ENCODE measurements at places on chromosomes 5 and 9.

- peak; percentile 77 for DNase-seq
Observed at GRCh38 chr5:66840511-66841013, 244.4 kb downstream of the MAST4 start.

DNA sequence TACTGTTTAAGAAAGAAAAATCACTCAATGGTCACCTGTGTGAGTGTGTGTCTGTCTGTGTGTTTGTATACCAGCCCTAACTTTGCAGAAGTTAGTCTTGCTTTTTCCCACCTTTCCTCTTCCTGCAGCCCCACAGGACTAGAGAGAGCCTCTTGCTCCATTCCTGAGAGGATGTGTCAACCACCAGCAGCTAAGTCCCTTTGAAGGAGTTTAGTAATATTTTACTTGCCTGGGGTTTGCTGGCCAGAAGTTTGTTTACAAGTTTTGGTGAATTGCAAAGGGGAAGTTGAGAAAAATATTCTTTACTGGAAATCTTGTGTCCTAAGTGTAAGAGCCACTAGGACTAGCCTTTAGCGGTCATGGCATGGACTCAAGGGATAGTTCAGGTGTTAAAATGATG lies 316.2 kb downstream of the BRINP1 start:
- no peak for DNase-seq

DNA sequence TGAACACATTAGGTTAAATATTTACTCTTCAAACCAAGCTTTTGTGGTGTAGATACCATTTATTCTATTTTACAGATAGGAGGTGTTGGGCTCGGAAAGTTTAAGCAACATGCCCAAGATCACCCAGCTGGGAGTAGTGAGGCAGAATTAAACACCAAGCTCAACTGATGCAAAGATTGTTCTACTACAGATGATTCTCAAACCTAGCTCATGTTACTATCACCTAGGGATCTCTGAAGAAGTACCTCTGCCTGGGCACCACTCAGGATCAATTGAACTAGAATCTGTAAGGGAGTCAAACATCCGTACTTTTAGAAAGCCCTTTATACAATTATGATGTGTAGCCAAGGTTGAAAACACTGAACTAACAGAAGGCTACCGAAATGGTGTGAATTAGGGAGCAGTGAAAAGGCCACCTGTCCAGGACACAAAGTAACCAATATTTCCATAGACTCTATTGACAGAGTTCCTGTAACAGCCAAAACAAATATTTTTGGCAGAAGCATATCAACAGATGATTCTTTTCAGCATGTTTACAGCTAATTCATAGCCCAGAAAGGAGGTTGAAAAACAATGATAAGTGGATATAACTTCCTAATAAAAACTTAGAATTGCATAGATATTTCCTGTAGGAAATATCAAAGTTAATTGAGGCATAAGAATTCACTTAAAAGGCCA lies 158.5 kb upstream of the PTGER4 start:
- DNase-seq = no peak

DNA sequence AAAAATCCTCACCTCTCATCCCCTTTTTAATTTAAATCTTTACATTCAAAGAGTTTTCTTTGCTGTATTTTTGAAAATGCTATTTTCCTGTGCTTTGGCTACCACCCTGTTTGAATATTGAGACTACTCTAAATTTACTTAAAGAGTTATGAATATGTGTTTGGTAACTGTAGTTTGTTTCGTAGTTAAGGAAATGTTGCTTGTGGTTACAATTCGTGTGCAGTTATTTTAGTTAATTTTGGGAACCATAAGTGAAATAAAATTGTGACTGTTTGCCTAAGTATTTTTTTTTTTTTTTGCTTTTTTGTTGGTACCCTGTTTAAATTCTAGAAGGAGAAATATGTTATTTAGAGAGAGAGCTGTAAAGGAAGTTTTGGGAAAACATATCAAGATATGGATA lies 78.7 kb downstream of the XRCC4 start:
- DNase-seq = no peak

- no peak for DNase-seq
Observed at GRCh38 chr9:37836386-37836785, 35.8 kb downstream of the DCAF10 start.

GRCh38 chr5:3827624-3828023 lies 232.0 kb downstream of the IRX1 start:
- no peak for DNase-seq

DNA sequence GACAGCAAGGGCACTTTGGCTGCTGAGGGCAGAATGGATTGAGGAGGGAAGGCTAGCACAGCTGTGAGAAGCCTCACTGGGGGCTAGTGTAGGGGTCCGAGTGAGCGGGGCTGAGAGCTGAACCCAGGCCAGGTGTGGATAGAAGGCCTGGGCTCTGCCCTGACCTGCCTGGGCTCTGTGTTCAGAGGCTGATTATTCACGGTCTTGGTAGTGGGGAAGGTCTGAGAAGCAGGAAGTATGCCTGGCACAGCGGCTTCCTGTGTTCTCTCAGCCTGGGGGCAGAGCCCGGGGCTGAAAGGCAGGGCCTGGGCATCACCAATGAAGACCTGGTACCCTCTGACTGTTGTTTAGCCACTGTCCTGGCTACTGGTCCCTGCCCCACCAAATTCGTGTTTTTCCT lies 136.4 kb upstream of the TBC1D2 start:
- no peak for DNase-seq

DNA sequence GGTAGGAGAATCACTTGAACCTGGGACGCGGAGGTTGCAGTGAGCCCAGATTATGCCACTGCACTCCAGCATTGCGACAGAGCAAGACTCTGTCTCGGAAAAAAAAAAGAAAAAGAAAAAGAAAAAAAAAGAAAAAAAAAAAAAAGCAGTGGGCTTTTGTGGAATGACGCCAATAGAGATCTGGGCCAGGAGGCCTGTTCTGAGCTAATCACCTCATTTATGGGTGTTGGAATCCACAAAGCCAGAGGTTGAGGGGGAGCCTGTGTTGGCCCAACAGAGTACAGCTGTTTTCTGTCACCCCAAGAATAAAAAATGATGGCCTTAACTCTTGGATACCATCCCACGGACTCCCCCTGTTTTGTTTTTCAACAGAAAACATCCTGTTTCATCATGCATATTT lies 18.5 kb downstream of the OSTF1 start:
- DNase-seq = no peak

DNA sequence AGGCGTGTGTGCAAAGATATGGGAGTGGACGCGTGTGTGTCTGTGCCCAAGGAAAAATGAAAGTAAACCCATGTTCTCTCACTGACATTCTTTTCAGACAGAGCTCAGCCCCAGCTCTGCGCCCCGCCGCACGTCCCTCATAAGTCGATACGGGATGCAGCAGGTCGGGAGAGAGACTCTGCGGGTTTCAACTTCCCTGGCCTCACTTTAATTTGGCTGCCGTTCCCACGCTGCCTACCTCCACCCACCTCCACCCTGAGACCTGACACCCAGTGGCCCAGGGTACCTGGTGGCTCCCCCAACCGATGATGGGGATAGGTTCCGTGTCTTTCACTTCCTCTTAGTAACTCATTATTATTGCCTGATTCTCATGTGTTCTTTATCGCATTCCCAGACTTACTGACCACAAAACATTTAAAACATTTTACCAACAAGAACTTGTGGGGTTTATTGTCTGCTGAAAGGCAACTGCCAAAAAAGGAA lies 19.4 kb downstream of the LHX2 start:
- DNase-seq = no peak

- DNase-seq = no peak
Observed at GRCh38 chr5:72908664-72909063, 47.2 kb upstream of the FCHO2 start.

GRCh38 chr5:35202319-35203111 lies 27.8 kb downstream of the PRLR start:
- DNase-seq = peak; percentile 64
